NCI-H526 (cell line): ENCODE measurements at places on chromosomes 5 and 9.

- DNase-seq, result no peak
These were observed 314.0 kb downstream of the ARHGEF28 start for GRCh38 chr5:73940026-73940425.

GRCh38 chr9:93041108-93041802 is 17.2 kb upstream of the SUSD3 start:
- no peak for DNase-seq

- no peak for DNase-seq
These were observed 207.5 kb downstream of the NXNL2 start for GRCh38 chr9:88742483-88742882.

GRCh38 chr5:151079838-151080612 is 809 bp downstream of the TNIP1 start:
- peak; percentile 51 for DNase-seq

GRCh38 chr9:95876595-95876994 is 1.1 kb downstream of the ERCC6L2 start:
- no peak for DNase-seq
